ENCODE measurements at places on chromosomes 6 and 20.

DNA sequence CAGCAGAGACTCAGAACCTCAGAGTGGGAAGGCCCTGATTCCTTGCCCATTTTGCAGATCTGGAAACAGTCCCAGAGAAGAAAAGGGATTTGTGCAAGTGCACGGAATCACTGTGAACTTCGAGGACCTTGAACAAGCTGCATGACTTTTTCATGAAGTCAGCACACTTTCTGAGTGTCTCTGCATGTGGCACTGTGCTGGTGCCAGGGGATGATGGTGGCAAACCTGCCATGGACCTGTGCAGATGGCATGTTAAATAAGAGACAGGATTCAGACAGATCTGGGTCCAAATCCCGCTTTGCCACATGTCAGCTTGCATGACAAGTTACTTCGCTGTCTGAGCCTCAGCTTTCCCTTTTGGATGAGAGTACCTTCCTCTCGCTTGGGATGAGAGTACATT is 26.8 kb downstream of the ZNF831 start:
- no peak for DNase-seq

GRCh38 chr6:115901896-115902295 is 158.8 kb downstream of the FRK start:
- DNase-seq = no peak

- DNase-seq = no peak
These were observed 291.8 kb downstream of the LRFN2 start for GRCh38 chr6:40295251-40295950.

DNA sequence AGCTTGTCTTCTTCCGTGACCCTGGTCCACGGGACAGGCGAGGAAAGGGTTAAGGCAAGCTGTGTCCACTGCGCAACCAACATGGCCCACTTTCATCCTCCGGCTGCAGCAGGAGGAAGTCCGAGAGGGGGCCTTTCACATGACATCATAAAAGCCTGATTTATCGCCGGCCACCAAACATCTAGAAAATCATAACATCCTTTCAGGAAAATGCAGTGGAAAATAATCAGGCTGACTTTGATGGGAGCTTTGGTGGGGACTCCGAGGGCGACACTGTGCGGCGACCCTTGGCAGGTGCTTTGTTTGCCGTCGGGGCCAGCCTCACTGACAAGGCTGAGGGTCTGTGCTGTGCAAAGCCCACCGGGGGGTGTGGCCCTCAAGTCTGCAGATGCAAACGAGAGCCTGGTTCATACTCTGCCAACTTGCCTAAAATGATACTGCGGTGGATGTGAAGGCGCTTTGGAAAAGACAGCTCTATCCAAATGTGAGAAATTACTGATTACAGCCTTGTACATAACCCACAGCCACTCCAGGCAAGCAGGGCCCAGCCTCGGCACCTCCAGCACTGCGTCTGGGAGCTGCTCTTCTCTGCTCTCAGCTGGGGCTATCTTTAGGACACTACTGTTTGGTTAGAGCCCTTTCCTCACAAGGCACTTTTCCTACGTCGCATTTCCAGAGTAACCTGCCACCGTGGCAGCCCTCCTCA is 25.7 kb downstream of the FOXC1 start:
- no peak for DNase-seq

DNA sequence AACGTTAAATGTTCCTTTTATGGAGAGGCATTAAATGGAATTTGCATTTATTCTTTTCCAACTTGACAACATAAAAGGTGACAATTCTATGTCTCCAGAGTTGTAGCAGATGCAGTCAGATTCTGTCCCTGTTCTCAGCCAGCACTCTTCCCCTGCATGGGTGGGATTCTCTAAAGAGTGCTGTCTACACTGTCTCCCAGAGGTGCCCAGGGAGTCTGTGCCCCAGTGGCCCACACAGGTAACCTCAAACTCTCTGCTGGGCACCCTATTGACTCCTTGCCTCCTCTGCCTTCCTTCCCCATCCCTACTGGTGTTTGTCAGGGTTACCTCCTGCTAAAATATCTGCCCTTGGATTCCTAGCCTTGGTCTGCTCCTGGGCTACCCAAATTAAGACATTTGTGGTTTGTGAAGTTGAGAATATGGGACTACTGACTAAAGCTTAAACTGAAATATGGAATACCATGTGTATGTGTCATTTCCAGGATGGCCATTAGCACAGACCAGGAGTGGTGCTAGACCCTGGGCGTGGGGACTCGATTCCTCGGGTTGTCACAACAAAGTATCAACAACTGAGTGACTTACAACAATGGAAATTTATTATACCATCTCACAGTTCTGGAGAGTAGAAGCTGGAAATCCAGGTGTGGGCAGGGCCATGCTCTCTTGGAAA is 284.7 kb downstream of the CDH26 start:
- no peak for DNase-seq

DNA sequence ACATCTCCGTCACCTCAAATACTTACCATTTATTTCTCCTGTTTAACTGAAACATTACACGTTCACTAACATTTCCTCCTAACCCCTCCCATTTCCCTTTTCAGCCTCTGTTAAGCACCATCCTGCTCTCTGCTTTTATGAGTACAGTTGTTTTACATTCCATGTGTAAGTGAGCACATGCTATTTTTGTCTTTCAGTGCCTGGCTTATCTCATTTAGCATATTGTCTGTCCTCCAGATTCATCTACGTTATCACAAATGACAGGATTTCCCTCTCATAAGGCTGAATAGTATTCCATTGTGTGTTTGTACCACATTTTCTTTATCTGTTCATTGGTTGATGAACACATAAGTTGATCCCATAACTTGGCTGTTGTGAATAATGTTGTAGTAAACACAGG is 22.7 kb downstream of the TAF11 start:
- no peak for DNase-seq

- no peak for DNase-seq
These were observed 36.8 kb upstream of the PRND start for GRCh38 chr20:4684837-4685413.

DNA sequence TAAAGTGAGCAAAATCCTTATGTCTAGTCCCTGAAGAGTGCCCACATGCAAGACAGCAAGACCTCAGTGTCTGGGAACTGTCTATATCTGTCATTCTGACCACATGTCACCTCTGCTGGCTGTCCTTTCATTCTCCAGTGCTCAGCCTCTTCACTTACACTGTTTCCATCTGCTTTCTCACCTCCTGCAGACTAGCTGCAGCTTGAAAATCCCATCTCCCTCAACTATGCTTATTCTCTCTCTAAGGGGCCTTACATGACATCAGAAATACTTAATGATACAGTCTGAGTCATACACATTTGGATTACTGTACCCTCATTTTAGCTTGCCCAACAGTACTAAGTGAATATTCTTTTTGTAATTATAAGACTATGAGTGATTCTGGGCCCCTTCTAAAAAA is 587.8 kb downstream of the EPM2A start:
- no peak for DNase-seq

GRCh38 chr20:31713312-31714273 is 9.1 kb downstream of the BCL2L1 start:
- no peak for DNase-seq

All from activated CD8-positive, alpha-beta memory T cell treated with anti-CD3 and anti-CD28 coated beads for 48 hours (primary cell).